ENCODE measurements at places on chromosomes 6 and 20. TPM values are rescaled to one million over a fixed set of nuclear protein-coding genes. Genes with fewer than 3 reads are reported as not detected.

PAX1 gene
- not detected for total RNA-seq

GNAS-AS1 gene
- 0.24 TPM for total RNA-seq

C4B gene
- 1.9 TPM for total RNA-seq

NMBR gene
- not detected for total RNA-seq

GPR6 gene
- total RNA-seq = 0.63 TPM

MROH8 gene
- 1.1 TPM for total RNA-seq

TTLL9 gene
- 0.14 TPM for total RNA-seq

ZSCAN31 gene
- 5.8 TPM for total RNA-seq

ULBP1 gene
- 0.33 TPM for total RNA-seq

GRCh38 chr6:101451981-101452380, 58.5 kb downstream of the GRIK2 start:
- DNase-seq = no peak

GRCh38 chr6:35876902-35877301, 44.0 kb downstream of the SRPK1 start:
- peak; percentile 12 for DNase-seq

DNA sequence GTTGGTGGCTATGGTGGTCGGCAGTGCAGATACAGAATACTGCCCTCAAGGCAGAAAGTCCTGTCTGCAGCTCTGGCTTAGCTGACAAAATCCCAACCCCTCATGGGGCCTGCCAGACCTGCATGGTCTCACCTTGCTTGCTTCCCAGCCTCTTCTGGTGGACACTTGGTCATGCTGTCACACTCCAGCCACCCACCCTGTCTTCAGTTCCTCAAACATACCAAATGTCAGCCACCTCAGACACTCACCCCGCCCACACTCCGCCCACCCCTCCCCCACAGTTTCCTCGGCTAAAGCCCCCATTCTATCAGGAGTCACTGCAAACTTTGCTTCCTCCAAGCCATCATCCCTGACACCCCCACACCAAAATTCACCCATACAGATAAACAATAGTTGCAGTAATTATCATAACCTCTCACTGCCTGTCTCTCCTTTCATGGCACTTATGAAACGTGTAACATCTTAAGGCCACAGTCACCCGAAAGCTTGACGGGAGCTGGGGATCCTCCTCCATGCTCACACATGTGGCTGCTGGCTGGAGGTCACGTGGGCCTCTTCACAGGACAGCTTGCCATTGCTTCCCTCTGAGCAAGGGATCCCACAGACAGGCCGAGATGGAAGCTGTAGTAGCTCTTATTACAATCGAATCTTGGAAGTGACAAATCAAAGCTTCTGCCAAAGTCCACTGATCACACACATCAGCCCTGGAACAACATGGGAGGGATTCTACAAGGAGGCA, 202.2 kb downstream of the PTPRT start:
- no peak for DNase-seq

DNA sequence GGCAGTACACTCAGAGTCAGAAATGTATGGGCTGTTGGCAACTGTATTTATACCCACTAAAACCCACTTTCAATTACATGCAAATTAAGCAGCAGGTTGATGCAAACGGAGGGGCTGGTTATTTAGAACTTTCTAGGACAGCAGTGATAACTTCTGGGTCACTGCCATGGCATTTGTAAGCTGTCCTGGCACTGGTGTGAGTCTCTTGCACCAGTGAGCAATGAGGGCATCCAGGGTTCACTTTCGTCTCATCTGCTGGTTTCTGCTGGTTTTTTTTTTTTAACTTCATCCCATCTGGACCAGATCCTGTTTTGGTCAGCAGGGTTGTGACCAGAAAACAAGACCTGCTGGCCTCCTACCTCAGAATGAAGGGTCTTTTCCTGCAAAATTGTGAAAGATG, 49.2 kb downstream of the CDH26 start:
- DNase-seq = no peak

GRCh38 chr6:46042355-46042999, 26.8 kb upstream of the CLIC5 start:
- DNase-seq = peak; percentile 58

- DNase-seq = no peak
These were observed 59.2 kb upstream of the TINAG start for GRCh38 chr6:54248994-54249393.

DNA sequence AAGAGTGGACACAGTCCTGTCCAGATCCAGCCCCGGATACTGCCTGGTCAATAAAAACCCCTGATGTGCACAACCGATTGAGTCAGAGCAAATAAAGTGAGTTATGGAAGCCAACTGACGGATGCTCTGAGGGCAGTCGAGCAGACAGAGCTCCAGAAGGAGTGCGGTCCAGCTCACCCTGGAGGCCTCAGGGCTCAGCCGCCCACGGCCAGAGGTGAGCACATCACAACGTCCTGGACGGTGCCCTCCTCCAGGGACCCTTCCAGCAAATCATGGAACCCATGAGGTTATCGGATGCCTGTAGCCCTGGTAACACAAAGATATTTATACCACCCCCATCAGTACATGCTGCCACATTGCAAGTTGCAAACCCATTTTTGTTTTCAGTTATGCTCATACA, 44.0 kb upstream of the SMOC2 start:
- peak; percentile 56 for DNase-seq

DNA sequence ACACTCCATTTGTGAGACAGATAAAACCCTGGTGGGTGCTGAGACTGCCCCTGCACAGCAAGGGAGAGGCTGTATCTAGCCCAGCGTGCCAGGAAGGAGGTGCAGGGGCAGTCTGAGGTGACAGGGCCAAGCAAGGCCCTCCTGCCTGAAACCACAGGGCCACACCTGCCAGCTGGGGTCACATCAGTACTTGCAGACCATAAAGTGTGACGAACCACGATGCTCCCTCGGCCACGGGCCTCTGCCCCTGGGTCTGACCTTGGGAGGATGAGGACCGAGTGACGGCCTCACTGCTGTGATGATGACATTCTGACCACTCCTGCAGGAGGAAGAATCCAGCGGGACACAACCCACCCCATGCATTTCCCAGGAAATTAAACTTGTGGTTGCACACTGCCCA, 75.1 kb downstream of the NINL start:
- no peak for DNase-seq

DNA sequence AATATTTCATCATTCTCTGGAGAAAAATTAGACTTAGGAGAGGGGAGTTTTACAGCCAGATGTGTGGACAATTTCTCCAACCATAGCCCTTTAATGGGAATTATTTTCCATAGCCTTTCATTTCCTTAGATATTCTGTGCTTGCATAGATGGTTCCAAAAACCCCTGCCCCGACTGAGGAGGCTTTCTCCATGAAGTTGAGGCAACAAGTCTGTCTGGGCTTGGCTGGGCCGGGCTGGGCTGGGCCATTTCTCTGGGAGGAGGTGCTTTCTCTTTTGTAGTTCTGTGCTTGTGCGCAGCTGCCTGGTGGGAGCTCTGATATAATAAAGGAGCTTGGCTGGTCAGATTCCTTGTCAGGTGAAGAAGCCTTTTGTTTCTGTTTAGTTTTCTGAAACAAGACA, 71.4 kb downstream of the SOBP start:
- DNase-seq = peak; percentile 36

DNA sequence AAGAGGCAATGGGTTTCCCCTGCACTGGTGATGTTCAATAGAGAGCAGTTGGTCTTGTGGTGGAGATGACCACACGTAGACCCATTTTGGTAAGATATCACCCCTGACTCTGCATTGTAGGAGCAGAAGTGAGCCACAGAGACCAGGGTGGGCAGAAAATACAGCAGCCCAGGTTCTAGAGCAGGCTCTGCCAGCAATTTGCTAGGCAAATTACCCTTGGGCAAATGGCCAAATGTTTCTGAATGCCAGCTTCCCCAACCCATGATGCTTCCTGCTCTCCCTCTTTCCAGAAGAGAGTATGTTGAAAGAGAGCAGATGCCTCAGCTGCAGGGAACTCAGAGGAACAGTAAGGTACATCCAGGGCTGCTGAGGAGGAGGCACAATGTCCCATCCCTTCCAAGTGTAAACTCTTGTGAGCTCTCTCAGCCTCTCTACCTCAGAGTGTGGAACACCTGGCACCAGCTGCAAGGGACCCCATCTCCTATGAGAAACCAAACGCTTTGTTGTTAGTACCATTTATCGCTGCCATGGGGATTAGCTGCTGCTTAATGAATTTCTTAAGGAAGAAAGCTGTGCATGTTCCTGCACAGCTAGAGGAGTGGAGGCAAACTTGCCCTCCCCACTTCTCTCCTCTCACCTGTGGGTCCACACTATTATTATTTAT, 317.5 kb upstream of the MOCS1 start:
- no peak for DNase-seq

- no peak for DNase-seq
These were observed 46.7 kb upstream of the RALGAPA2 start for GRCh38 chr20:20759132-20759531.

DNA sequence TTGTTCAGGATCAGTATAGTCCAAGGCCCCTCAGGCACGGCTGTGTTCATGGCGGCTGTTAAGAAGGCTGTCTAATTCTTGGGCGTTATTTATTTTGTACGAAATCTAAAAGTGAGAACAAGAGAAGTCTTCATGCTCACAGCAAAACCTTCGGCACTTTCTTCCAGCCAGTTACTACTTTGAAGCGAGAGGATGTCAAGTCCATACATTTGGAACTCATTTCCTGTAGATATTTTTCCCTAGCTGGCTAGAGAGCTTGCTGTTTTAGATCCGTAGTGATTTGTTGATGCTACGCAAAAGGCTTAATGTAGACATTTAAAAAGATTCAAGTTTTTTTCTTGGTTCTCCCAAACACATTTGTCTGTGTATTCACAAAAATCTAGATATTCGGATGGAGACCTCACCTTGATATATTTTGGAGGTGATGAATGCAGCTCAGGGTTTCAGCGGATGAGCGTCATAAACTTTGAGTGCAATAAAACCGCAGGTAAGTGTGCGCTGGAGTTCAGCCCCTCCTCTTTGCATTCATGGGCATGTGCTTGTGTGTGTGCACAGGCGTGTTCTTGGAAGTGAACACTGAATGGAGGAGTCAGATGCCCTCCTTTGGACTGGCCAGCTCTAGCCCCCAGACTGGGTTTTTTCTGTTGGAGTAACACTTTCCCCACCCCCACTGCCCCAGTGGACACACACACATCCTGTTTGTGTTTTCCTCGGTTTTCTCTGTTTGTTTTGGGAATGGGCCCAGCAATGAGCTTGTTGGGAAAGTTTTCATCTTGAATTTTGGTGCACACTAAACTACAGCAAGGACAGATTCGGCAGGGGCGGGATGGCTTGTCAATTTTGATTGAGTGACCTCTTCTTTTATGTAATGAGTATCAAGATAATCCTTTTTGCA, 65.4 kb downstream of the IGF2R start:
- DNase-seq = no peak

GRCh38 chr6:106053484-106054205, 32.5 kb upstream of the PRDM1 start:
- no peak for DNase-seq

- no peak for DNase-seq
These were observed 25.2 kb downstream of the STX7 start for GRCh38 chr6:132487762-132488161.

- DNase-seq = no peak
These were observed 12.0 kb upstream of the TRMT11 start for GRCh38 chr6:125974214-125974866.

Measured in H7 (cell line).